Epithelial cell of esophagus (primary cell): ENCODE measurements at places on chromosomes 11 and 22.
A peak's percentile ranks its signal among the peaks of the same experiment; 100 is the strongest.

DNA sequence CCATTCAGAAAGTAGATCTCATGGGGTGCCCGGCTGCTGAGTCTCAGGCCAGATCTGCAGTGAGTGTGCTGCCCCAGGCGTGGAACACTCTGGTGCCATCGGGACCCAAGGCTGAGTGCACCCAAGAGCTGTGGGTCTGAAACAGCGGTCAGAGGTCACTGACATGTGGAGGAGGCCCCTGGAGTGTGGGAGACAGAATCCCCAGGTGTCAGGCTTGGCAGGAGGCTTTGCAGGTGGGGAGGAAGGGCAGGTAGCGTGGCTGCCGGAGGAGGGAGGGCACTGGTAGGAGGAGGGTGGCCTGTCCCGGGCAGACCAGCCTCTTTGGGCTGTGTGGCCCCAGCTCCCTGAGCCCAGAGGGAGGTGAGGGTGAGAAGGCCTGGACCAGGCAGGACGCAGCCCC lies 31.7 kb upstream of the KRTAP5-6 start:
- DNase-seq: no peak

- no peak for DNase-seq
These were observed 1313.7 kb downstream of the BRD1 start for GRCh38 chr22:48513929-48514328.

GRCh38 chr11:68581901-68582300 lies 102.4 kb upstream of the GAL start:
- no peak for DNase-seq

DNA sequence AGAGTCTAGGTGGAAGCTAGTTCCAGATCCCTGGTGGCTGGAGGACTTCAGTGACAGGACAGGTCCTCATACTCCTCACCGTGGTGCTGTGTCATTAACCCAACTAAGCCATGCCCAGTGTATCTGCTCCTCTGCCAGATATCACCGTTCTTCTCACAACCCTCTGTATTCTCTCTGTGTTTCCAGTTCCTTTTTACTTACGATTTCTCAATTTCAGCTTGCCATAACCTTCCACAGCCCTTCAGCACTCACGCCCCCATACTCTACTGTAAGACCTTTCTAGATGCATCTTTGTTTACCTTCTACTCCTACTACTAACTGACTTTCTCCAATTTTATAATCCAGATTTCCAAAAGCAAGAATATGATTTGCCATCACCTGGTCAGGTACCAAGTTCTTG lies 26.1 kb upstream of the RIC3 start:
- no peak for DNase-seq

GRCh38 chr11:16184588-16184987 lies 171.8 kb downstream of the SOX6 start:
- DNase-seq: peak; percentile 82

GRCh38 chr22:39900306-39901227 lies at the start of gene GRAP2:
GRAP2 (plus strand) TSS chr22:39901084; CDS start chr22:39947107, 46,023 bp downstream.
- no peak for DNase-seq

DNA sequence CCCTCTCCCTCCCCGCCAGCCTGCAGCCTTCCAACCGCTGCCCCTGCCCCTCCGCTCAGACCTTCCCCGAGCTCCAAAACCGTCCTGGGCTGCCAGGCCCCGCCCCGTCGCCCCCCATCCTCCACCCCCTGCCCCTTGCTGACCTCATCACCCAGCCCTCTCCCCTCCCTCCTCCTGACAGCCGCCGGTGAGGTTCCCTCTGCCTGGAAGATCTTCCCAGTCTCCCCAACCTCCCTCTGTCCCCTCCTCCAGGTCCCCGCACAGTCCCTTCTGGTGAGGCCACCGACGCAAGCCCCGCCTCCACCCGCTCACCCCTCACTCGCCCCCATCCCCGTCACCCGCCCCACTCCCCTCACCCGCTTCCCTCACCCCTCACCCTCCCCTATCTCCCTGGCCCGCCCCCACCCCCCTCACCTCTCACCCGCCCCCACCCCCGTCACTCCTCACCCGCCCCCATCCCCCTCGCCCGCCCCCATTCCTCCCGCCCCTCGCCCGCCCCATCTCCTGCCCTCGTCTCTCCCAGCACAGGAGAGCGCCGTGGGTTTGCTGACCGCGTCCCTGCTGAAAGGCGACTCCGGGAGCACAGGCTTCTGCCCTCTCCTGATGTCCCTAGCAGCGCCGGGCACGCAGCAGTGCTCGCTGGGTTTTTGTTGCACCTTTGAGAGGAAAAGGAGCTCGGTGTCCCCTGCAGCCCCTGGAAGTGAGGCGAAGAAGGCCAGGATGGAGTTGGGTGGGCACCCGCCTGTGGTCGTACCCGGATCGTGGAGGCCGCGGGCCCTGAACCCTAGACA lies 16.4 kb upstream of the UPK3A start:
- DNase-seq: no peak
